ENCODE measurements at places on chromosomes 16 and 17.

- DNase-seq: no peak
Observed at GRCh38 chr17:64507413-64507782, 621 bp downstream of the CEP95 start.

GRCh38 chr17:46031440-46031839, 32.4 kb downstream of the STH start:
- DNase-seq: no peak

DNA sequence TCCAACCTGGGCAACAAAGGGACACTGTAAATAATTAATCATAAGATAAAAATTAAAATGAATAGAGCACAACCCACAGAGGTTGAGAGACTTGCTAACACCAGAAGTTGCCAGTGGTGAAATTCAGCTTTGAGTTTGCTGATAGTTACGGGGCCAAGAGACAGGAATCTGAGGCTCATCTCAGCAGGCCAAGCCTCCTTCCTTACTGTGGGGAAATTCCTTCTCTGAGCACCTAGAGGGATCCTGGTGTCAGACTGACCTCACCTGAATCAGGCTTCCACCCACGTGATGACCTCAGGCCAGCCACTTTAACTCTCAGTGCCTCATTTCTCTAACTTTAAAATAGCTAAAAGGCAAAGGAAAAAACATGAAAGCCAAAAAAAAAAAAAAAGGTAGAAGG, 4.7 kb downstream of the ABAT start:
- no peak for DNase-seq

- DNase-seq: no peak
Observed at GRCh38 chr17:52110923-52111581, 47.5 kb downstream of the CA10 start.

DNA sequence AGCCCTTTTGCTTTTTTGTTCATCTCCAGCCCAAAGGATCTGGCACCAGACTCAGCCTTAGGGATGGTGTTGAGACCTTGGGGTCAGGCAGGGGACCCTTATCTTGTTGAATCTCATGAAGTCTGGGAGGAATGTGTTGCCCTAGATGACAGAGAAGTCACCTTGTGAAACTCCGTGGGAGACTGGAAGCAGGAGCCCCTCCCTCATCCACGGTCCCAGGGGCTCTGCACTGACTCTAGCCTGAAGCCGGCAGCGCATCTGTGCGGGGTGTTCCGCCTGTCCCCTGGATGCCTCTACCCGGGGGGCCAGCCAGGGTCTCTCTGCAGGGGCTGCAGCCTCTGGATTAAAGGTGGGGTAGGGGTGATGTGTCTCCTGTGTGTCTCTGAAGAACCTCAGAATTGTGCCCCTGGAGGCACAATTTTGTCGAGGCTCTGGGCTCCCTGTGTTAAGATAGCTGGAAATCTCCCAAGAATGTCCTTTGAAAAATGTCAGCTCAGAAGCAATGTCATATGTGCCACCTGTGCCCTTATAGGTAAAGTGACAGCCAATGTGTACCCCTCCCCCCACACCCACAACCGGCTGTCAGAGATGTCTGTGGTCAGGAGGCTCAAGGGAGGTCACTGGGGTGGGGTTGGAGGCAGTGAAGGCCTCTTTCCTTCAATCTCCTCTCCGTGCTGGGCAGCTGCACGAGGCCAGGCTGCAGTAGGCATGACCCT, 32.1 kb upstream of the CDC42EP4 start:
- DNase-seq: no peak

DNA sequence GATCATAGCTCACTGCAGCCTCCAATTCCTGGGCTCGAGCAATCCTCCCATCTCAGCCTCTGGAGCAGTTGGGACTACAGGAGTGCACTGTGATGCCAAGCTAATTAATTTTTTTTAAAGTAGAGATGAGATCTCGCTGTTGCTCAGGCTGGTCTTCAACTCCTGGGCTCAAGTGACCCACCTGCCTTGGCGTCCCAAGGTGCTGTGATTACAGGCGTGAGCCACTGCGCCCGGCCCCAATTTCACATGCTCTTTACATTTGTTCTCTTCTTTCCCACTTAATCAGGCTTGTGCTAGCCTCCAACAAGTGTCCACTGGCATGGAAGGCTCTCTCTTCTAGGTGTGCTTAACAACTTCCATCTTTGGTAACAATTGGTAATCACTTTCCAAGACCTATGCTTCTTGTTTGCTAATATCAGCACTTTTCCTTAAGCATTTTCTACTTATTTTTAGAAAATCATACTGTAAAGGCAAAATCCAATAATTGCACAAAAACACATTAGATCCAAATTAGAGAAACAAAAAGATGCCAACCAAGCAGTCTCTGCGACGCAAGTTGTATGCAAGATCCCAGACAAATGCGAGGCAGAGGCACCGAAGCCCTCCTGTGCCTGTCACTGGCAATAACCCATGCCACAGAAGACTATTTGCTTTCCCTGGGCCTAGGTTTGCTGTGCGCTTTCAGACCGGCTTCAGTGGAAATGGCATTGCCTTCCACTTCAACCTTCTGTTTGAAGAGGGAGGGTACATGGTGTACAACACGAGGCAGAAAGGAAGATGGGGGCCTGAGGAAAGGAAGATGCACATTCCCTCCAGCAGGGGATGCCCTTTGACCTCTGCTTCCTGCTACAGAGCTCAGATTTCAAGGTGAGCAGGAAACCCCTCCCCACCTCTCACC, 52.6 kb downstream of the NOS2 start:
- no peak for DNase-seq

- DNase-seq: no peak
Observed at GRCh38 chr17:22171631-22172030, 479.3 kb downstream of the KCNJ18 start.

GRCh38 chr17:33142705-33143299, 150.3 kb downstream of the ASIC2 start:
- no peak for DNase-seq

DNA sequence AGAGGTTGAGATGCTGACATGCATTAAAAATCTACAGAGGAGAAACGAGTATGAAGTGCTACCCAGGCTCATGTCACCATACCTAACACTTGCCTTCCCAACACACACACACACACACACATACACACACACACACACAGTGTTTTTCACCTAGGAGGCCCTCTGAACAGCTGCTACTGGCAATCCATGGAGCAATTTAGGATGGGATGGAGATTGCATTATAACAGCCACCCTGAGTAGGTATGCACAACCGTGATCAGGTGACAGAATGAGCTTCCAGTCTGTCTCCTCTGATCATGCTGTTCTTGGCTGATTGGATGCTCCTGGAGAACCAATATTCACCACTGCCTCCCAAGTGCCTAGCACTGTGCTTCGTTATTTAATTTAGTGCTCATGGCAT, 528.5 kb upstream of the CDH5 start:
- DNase-seq: no peak

DNA sequence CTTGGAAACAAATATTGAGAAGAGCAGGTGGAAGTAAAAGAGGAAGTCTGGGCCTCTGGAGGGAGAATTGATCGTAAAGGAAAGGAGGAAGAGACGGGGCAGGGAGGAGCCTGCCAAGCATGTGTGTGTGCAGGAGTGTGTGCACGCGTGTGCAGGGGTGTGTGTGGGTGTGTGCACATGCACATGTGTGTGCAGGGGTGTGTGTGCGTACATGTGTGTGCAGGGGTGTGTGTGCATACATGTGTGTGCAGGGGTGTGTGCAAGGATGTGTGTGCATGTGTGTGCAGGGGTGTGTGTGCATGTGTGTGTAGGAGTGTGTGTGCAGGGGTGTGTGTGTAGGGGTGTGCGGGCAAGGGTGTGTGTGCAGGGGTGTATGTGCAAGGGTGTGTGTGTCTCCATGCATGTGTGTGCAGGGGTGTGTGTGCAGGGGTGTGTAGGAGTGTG, 10.0 kb downstream of the CEP295NL start:
- DNase-seq: no peak

DNA sequence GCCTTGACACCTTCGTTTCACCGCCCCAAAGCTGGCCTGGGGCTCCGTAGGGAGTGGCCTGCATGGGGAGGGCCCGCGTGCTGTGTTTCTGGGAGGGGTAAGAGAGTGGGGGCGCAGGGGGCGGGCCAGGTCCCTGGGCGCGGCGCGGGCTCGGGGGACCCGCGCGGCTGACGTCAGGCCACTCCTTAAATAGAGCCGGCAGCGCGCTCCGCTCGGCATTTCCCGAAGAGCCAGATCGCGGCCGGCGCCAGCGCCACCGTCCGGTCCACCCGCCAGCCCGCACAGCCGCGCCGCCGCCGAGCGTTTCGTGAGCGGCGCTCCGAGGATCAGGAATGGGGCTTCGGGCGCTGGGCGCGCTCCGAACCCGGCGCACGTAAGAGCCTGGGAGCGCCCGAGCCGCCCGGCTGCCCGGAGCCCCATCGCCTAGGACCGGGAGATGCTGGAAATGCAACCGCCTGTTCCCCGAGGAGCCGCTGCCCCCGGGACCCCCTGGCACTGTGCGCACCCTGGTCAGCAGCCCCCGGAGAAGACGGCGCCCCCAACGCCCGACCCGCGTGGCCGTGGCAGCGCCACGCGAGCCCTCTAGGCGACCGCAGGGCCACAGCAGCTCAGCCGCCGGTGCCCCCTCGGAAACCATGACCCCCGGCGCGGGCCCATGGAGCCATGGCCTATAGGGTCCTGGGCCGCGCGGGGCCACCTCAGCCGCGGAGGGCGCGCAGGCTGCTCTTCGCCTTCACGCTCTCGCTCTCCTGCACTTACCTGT, at the start of gene HS3ST2:
HS3ST2 (plus strand) TSS at position 215 of the 763 bp plus-strand sequence; CDS start at position 664, 449 bp downstream.
- no peak for DNase-seq

- DNase-seq: no peak
Observed at GRCh38 chr17:34390649-34391048, 27.6 kb upstream of the CCL1 start.

DNA sequence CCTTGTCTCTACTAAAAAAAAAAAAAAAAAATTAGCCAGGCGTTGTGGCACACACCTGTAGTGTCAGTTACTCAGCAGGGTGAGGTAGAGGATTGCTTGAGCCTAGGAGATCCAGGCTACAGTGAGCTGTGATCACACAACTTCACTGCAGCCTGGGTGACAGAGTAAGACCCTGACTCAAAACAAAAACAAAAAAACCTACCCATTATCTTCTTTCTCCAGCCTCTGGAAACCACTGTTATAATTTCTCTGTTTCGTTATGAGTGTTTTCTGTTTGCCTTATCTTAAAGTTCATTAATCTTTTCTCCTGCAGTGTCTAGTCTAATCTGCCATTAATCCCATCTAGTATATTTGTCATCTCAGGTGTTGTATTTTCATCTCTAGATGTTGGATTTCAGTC, 18.6 kb upstream of the CLTC start:
- no peak for DNase-seq

GRCh38 chr17:21214777-21215541, 998 bp upstream of the TMEM11 start:
- no peak for DNase-seq

GRCh38 chr17:57874434-57875289, 24.8 kb upstream of the MRPS23 start:
- DNase-seq: peak; percentile 72

- DNase-seq: peak; percentile 20
Observed at GRCh38 chr16:9053006-9053601, 38.3 kb upstream of the HAPSTR1 start.

DNA sequence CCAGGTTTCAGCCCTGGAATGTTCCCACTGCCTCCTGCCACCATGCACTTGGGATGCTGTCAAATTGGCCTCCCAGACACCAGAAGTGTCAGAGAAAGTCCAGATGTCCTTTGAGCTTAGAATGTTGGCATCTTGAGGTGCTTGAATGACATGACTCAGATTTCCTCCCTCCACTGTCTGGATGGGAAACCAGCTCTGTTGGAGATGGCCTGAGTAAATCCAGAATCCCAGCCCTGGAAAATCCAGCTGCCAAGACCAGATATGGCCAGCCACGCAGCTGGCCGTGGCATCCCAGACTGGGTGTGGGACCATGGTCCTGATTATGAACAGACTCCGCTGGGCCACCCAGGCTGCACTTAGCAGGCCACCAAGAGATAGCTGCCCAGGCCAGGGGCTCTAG, 57.0 kb upstream of the CLEC3A start:
- DNase-seq: no peak

GRCh38 chr16:74909665-74910064, 75.3 kb downstream of the WDR59 start:
- no peak for DNase-seq

- DNase-seq: no peak
Observed at GRCh38 chr17:55986817-55987216, 166.5 kb upstream of the ANKFN1 start.

DNA sequence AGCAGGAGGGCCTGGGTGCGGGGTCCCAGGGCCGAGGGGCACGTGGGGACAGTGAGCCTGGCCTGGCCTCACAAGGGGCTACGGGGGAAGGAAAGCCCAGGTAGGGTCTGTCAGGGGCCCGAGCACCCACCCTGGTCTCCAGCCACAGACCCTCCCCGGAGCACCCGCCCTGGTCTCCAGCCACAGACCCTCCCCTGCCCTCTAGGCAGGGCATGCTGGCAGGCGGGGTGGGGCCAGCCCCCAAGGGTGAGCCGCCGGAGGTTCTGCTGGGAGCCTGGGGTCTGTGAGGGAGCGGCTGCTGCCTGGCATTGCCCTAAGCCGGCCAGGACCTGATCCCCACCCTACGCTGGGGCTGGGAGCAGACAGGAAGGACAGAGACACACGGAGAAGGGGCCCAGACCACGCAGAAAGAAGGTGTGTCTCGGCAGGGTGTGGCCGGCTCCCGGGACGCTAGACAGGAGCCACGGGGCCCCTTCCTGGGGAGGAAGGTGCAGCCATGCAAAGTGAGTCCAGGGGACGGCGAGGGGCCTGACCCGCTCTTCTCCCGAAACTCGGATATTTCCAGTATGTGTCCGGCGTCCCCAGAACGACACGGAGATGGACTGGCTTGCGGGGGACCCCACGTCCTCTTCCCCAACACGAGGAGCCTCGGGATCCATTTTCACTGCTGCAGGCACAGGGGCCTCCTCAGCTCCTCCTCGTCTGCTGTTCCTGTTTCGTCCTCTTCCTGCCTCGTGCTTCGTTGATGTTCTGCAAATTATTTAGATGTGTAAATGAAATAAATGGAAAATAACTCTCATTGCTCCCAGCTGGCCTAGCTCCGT, 15.5 kb downstream of the UTS2R start:
- DNase-seq: no peak

DNA sequence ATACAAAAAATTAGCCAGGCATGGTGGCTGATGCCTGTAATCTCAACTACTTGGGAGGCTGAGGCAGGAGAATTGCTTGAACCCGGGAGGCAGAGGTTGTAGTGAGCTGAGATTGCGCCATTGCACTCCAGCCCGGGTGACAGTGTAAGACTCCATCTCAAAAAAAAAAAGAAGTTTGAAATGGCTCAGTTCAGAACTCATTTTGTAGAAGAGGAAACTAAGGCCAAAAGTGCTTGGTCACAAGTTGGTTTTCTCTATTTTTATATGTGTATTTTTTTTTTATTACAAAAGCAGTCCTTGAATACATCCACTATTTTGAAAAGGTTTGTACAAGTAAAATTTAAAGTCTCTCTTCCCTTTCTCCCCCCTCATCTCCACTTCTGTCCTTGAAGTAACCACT, 5.5 kb downstream of the TAC4 start:
- DNase-seq: no peak

DNA sequence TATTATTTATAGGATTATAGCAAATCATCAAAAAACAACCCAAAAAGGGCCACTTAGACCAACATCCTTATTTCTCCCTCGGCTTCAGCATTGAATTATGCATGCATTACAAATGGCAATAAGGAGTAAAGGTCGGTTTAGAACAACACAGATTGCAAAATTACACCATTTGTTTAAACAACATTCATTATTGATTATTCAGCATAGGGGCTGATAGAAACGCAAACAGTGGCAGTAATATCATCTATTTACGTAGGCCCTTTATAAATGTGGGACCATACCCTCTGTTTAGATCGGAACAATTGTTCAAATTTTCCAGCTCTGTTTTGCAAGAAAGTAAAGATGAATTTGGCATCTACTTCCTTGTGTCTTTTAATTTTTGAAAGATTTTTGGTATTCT, 153.3 kb downstream of the WWOX start:
- no peak for DNase-seq
